ENCODE measurements at places on chromosomes 4 and X.

GRCh38 chr4:11813951-11814446 lies 385.3 kb upstream of the HS3ST1 start:
- no peak for DNase-seq

GRCh38 chr4:142396279-142396678 lies 449.8 kb downstream of the INPP4B start:
- no peak for DNase-seq

GRCh38 chr4:14787894-14788293 lies 214.4 kb upstream of the CPEB2 start:
- DNase-seq, result peak; percentile 21

GRCh38 chr4:36392024-36392423 lies 110.6 kb downstream of the DTHD1 start:
- no peak for DNase-seq

DNA sequence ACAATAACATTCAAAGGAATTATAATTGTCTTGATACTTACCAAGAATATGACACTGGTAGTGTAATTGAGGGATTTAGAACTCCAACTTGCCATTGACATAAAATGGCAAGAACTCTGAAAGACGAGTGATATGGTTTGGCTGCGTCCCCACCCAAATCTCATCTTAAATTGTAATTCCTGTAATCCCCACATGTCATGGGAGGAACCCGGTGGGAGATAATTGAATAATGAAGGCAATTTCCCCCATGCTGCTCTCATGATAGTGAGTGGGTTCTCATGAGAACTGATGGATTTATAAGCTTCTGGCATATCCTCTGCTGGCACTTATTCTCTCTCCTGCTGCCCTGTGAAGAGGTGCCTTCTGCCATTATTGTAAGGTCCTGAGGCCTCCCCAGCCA lies 1536.4 kb downstream of the TECRL start:
- no peak for DNase-seq

- no peak for DNase-seq
These were observed 129.8 kb downstream of the GPR143 start for GRCh38 chrX:9635803-9636202.

DNA sequence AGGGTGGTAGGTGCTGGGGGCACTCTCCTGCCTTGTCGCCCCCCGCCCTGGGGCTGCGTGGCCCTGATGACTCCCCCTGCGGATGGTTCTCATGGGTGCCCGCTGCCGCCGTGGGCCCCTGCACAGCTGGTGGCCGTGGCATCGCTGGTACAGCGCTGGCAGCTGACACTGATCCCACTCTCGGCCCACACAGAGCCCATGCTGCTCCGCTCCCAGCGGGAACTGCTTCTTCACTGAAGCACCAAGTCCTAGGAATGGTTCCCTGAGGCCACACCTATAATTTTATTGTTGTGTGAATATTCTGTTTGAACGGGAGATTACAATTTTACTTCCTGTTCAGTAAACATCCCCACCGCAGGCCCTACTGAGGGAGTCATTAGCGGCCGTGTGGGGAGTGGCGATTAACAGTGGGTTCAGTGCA lies 138.6 kb upstream of the NKX1-1 start:
- no peak for DNase-seq

DNA sequence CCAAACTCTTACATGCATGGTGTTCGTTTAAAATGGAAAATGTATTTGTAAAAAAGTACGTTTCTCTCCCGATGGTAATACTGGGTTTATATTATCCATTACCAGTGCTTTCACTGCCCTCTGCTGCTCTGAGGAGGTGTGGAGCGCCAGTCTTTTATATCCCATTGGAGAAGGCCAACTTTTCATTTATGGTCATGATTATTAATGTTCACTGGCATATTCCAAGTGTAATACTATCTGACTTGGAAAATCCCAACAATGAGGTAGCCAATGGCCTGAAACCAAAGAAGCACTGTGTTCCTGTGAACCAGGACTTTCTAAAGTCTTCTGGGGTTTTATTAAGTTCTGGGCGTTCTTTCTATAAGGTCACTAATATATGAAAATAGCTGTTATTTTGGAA lies 80.7 kb downstream of the SYNPO2 start:
- peak; percentile 38 for DNase-seq

GRCh38 chrX:73215246-73215645 lies 595 bp upstream of the NAP1L2 start:
- DNase-seq, result no peak

GRCh38 chr4:79294064-79294463 lies 31.8 kb downstream of the NAA11 start:
- DNase-seq, result no peak

GRCh38 chrX:39335513-39336235 lies 534.4 kb downstream of the MID1IP1 start:
- DNase-seq, result no peak

DNA sequence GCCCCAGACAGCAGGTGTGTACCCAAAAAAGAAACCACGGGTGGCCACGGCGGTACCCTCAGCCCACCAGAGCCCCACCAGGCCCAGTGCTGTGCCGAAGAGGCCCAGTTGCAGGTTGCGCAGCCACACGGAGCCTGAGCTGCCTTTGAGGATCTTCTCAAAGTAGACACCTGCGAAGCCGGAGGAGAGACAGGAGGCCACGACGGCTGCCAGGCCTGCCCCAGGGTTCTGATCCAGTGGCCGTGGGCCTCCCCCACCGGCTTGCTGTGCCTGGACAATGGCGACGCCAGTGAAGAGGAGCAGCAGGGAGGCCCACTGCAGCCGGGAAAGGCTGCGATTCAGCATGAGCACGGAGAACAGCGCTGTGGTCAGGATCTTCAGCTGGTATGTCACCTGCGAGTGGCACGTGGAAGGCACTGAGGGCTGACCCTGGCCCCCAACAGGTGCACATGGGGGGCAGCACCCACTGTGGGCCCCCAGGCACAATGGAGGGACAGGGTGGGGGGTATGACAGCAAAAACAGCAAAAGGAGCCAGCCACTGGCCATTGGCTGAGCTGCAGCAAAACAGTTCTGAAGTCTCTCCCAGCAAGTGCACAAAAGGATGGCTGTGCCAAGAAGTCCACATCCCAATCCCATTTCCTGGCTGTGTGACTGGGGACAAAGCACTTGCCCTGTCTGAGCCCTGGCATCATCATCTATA lies 6.2 kb downstream of the SLC35A2 start:
- DNase-seq, result no peak
